CD8-positive, alpha-beta memory T cell (primary cell): ENCODE measurements at places on chromosomes 1 and 21.

- no peak for DNase-seq
Observed at GRCh38 chr21:36700971-36701755, 2.2 kb downstream of the SIM2 start.

- no peak for DNase-seq
Observed at GRCh38 chr1:173937062-173937461, 19.9 kb upstream of the SERPINC1 start.

GRCh38 chr1:210910020-210910575, 223.8 kb downstream of the KCNH1 start:
- no peak for DNase-seq

- DNase-seq: no peak
Observed at GRCh38 chr1:2882966-2883696, 81.6 kb upstream of the TTC34 start.

GRCh38 chr1:196302981-196303380, 305.3 kb downstream of the KCNT2 start:
- no peak for DNase-seq

GRCh38 chr1:28860332-28861073, 48.5 kb downstream of the OPRD1 start:
- no peak for DNase-seq

DNA sequence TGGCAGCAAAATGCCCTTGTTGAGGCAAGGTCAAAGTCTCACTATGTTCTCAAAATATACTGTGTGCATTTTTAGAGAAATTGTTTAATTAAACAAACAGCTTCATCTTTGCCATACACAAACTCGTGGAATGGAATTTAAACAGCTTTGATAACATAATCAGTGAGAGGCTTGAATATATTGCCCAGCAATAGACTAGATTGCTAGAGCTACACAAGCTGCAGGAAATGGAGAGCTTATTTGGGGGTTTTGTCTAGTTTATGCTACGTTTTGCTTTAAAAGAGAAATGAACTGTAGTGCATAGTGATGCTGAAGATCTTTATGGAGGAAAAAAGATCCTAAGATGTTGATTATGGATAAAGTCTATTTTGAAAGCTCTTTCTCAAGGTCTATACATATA, 166.8 kb upstream of the HMCN1 start:
- no peak for DNase-seq

GRCh38 chr1:175841738-175842187, 98.4 kb upstream of the TNR start:
- DNase-seq: no peak
